ENCODE measurements at places on chromosomes 1 and 21.

DNA sequence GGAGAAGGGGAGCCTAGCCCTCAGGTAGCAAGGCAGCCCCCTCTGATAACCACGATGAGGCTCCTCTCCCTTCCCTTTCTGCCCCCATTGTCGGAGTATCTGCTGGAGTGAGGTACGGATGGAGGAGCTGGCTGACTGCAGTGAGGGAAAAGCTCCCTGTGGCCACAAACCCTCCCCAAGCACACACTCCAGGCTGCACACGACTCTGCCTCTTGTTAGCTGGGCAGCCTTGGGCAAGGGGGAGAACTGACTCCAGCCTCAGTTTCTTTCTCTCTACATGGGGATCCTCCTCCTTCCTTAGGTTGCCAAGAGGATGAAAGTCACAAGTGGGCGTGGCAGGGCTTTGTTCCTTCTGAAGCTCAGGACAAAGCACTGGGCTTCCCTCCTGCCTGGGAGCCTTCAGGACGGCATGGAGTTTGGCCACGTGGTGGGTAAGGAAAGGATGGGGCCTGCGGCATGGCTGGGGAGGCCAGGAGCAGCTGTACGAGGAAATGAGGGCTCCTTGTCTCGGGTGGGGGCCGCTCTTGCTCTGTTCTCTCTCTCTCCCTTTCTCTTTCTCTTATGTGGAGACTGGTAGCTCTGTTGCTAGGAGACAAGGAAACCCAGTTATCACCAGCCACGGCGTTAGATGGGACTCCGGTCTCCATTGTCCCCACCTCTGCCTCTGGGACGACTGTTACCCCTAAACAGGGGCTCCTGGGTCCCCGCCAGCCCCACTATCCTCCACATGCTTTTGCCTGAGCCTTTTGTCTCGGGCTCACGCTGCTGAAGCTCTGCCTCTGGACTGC is 39.7 kb downstream of the LRP8 start:
- no peak for DNase-seq

- DNase-seq, result no peak
Observed at GRCh38 chr1:19764848-19765247, 34.9 kb downstream of the TMCO4 start.

DNA sequence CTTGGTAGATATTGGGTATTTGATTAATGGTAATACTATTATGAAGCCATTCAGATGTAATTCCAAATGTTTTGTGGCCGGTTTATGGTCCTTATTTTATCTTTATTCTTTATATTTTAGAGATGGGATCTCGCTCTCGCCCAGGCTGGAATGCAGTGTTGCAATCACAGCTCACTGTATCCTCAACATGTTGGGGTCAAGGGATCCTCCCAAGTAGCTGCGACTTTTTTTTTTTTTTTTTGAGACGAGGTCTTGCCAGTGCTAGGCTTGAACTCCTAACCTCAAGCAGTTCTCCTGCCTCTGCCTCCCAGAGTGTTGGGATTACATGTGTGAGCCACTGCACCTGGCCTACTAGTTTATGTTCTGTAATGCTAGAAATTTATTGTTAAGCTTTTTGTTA is 4.7 kb downstream of the DDI2 start:
- DNase-seq, result no peak

DNA sequence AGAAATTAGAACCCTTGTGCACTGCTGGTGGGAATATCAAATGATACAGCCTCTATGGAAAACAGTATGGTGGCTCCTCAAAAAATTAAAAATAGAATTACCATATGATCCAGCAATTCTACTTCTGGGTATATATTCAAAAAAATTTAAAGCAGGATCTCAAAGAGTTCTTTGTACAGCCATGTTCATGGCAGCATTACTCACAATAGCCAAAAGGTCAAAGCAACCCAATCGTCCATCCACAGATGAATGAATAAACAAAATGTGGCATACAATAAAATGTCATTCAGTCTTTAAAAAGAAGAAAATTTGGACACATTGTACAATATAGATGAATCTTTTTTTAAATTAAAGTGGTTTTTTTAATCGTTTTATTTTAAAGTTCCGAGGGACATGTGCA is 36.3 kb upstream of the ERG start:
- no peak for DNase-seq
